ENCODE measurements at places on chromosomes 5 and 9.

DNA sequence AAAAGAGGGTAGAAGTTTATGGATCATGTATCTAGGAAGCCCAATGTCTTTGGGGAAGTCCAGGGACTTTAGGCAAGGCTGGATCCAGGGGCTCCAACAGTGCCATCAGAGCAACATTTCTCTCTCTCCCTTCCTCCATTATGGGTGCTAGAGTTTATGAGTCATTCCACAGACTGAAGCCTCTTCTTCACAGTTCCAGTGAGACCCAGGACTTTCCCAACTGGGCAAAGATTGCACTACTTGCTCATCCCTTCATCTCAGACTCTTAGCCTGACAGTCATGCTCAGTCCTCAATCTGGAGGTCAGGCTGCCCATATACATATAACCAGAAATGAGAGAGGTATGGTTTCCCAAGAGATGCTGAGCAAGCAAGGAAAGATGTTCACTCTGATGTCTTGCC is 110.7 kb downstream of the FEM1C start:
- DNase-seq = no peak

DNA sequence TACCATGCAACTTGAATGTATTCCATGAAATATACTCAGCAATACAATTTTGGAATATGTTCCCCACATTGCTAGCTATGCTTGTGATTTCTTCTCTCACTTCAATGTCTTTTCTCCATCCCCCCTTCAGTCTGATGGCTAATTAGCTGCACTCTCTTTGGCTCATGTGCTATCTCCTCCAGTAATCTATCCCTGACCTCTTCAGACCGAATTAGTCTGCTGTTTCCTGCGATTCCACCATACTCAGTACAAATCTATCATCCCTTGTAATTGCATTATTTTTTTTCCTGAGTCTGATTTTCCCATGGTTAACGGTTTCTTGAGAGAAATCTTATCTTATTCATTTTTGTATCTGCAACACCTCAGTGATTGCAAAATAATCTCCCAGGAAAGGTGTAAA is 360.7 kb upstream of the CDH10 start:
- no peak for DNase-seq

- no peak for DNase-seq
Observed at GRCh38 chr5:37696190-37697021, 143.4 kb downstream of the GDNF start.

DNA sequence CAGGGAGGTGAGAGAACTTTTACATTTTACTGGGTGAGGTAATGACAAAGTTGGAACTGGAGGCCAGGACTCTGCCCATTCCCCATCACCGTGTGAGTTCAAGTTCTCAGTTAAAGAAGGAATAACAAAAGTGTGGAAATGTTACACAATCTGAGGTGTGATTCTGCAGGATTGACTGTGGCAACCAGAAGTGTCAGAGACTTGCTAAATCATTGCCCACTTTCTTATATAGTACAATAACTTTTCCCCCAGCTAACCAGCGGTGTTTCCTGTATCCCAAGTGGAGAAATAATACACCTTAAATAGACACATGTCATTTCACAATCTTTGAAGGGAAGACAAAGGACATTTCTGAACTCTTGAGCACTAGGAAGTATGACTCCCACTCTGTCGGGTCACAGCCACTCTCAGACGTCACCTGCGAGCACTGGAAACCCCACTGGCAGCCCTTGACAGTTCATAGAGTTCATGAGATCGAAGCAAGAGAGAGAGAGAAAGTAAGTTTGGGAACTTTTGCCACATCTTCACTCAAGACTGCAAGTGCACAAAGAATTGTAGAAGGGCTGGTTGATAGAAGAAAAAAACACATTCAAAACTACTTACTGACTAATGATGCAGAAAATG is 28.4 kb downstream of the PAX5 start:
- no peak for DNase-seq

DNA sequence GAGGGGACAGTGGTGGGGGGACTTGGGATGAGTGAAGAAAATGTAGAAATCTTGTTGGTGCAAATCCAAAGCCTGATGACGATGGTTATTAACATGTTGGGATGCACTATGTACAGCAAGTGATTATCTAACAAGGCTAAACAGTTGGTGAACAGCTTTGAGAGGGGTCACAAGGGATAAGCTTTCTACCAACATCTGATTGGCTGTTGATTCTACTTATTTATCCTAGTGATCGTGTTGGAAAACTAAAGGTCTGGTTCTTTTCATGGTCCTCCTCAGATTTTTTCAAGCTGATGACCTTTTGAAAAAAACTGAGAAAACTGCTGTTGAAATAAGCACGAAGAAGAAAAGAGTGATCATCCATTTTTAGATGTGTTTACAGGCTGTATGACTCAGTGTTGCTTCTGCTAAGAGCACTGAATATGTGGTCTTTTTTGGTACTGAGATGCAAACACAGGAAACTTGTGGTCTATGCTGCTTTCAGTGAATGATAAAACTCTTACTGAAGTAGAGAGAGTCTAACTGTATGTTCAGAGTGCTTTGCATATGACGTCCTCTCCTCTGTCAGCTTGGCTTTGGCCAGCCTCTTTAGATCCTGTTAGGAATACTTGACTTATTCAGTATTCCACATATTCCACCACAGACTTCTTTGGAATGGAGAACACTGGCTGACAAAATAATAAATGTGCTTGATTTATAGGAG is 174.8 kb downstream of the SLF1 start:
- DNase-seq = no peak

- no peak for DNase-seq
Observed at GRCh38 chr5:133471699-133472098, 140.6 kb downstream of the FSTL4 start.

GRCh38 chr9:115786321-115786720 is 367.3 kb upstream of the PAPPA start:
- no peak for DNase-seq

GRCh38 chr9:130447193-130447816 is 2.5 kb downstream of the ASS1 start:
- no peak for DNase-seq

DNA sequence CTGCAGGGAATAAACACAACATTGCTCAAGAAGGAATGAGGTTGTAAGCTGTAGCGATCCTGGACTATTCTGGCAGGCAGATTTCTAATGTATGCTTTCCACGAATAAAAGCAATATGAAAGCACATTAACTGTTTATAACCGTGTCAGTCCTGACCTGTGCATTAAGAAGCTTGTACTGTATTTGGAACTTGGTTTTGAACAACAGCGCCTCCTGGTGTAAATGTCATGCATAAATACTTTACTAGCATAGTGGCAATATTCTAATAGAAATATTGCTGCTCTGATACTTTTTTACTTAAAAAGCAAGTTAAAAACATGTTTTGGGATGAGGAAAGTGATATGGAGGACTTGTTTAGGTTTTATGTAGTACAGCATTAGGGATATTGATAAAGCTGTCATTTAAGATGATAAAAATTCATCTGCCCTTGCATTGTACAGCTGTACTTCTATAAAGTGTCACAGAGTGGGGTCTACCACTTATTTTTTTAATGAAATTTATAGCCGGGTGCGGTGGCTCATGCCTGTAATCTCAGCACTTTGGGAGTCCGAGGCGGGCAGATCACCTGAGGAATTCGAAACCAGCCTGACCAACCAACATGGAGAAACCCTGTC is 70.7 kb upstream of the GNE start:
- DNase-seq = peak; percentile 62

GRCh38 chr5:157215514-157216167 is 35.0 kb downstream of the ITK start:
- no peak for DNase-seq

- DNase-seq = no peak
Observed at GRCh38 chr5:119333421-119333851, 22.4 kb upstream of the TNFAIP8 start.

GRCh38 chr5:33032271-33033070 is 321.4 kb downstream of the NPR3 start:
- DNase-seq = no peak

DNA sequence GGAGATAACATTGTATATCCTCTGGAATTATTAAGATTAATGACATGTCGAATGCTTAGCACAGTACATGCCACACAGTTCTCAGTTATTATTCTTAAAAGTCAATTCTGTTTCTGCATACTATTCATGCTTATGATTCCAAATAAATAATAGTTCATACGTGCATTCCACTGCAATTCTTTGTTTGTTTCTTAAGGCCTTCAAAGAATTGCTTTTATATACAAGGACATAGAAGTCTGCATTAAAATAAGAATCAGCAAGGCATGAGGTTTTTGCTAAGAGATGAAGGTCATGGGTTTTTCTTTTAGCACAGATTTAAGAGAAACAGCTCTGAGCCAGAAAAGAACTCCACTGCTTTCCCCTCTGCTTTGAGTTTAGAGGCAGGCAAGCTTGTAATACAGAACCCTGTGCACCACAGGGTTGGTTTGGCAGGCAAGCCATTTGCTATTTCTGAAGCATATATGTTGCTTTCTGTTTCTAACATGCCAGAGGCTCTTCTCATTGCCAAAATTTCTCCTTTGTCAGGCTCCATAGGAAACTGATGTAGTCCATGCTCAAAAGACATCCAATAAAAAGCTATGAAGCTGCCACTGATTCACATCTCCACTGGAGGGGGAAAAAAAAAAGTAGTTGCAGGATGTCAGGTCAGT is 420.6 kb upstream of the TYRP1 start:
- no peak for DNase-seq

DNA sequence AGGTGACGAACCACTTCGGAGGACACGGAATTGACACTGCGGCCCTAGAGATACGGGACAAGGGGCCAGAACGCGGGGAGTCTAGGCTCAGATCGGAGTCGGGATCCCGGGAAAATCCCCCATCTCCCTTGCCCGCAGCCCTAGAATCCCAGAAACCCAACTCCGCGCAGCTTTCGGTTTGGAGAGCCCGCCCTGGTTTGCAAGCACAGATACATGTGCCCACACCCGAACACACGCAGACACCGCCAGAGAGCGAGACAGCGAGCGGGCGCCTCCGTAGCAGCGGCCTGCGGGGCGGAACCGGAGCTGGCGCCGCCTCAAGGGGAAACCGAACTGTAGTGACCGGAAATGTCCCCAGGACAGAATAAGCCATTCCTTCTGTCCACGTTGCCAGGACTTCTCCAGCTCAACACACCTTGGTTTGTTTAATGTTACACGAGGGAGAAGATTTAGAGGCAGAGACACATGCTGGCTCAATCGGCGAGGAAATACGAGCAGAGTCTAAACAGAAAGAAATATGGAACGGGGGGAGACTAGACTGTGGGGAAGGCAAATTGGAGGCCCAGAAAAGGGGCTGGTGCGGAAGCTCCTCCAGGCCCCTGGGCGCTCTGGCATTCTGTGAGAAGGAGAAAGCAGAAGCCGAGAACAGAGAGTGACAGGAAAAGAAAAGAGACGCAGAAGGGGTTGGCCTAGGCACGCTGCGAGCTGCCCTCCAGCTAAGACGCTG is 2.9 kb upstream of the PAX5 start:
- no peak for DNase-seq

- no peak for DNase-seq
Observed at GRCh38 chr5:6386271-6386670, 7.9 kb upstream of the MED10 start.

DNA sequence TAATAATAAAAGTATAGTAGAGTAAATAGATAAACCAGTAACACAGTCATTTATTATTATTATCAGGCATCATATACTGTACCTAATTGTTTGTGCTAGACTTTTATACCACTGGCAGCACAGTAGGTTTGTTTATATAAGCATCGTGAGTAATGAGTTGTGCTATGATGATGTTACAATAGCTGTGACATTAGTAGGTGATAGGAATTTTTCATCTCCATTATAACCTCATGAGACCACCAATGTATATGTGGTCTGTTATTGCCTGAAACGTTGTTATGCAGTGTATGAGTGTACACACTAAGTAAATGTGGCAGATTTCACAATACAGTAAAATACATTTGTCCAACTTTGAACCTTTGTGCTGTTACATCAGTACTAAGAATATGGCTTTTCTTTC is 72.7 kb upstream of the SPATA31D4 start:
- DNase-seq = no peak

- no peak for DNase-seq
Observed at GRCh38 chr9:124831642-124832364, 21.5 kb upstream of the WDR38 start.

GRCh38 chr5:151345808-151346478 is 1.4 kb downstream of the SLC36A2 start:
- no peak for DNase-seq

DNA sequence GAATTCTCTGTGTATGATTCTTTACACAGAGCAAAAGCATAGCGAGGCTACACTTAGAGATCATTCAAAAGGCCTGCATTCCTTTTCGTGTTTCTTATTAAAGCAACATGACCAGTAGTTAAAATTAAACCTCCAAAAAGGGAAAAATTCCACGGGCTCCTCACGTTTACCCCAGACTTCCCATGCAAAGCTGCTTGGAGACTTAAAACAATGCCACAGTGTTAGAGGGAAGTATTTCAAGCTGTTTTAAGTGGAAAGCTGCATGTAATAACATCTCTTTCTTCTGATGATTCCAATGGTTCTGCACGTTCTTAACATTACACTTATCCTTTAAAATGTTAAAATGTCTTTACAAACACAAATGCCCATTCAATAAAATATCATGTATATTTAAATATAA is 405.2 kb downstream of the SEMA5A start:
- no peak for DNase-seq

DNA sequence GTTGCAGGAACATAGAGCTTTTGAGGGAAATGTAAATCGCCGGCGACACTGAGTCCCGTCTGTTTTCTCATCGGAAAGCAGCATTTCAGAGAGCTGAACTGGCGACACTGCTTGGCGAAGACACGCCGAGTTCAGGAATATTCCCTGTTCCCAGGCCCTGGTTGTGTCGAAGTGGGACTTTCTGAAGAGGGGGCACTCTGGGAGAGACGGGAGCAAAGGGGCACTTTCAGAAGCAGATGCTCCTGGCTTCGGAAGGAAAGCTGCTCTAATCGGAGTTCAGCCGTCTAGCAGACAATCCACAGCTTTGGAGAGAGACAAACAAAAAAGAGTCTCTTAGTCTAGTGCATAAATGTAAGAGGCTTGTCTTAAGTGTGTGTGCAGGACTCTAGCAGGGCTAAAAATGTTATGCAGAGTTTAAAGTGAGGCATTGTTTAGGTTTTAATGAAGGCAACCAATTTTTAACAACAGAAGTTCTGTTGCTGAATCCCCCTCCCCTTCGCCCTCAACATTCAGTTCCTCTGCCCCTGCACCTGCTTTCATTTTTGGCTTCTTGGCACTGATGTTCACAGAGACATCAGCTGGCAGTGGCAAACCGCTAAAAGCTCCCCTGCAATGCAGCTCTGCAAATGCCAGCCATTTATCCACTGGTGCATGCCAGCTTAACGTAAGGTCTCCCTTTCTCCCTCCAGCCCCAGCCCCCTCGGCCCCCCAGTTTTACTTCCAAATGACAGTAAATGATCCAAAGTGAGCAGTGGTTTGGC is 289.5 kb upstream of the MPDZ start:
- DNase-seq = no peak

DNA sequence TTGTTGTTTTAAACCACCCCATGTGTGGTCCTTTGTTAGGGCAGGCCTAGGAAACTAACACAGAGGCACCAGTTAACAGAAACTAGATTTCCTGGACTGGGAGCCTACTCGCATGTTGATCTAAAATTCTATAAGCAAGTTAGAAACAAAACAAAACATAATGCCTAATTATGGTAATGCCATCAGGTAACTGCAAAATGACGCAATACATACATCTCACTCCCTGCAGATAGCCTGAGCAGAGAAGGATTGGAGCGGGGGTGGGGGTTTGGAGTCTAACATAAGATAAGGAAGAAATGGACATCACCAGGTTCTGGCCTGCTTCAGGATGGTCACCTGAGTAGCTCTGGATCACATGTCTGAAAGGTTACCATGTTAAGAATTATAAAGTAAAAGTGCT is 113.4 kb upstream of the CTSL start:
- no peak for DNase-seq

GRCh38 chr5:17087035-17087434 is 130.4 kb upstream of the BASP1 start:
- DNase-seq = no peak

- DNase-seq = no peak
Observed at GRCh38 chr9:109014608-109015280, 1.4 kb upstream of the CTNNAL1 start.

All from HEK293T (cell line).